Thoracic aorta (tissue), 2 donors: ENCODE measurements at places on chromosomes 3 and 15. TPM values are rescaled to one million over a fixed set of nuclear protein-coding genes. Genes with fewer than 3 reads are reported as not detected.

DNA sequence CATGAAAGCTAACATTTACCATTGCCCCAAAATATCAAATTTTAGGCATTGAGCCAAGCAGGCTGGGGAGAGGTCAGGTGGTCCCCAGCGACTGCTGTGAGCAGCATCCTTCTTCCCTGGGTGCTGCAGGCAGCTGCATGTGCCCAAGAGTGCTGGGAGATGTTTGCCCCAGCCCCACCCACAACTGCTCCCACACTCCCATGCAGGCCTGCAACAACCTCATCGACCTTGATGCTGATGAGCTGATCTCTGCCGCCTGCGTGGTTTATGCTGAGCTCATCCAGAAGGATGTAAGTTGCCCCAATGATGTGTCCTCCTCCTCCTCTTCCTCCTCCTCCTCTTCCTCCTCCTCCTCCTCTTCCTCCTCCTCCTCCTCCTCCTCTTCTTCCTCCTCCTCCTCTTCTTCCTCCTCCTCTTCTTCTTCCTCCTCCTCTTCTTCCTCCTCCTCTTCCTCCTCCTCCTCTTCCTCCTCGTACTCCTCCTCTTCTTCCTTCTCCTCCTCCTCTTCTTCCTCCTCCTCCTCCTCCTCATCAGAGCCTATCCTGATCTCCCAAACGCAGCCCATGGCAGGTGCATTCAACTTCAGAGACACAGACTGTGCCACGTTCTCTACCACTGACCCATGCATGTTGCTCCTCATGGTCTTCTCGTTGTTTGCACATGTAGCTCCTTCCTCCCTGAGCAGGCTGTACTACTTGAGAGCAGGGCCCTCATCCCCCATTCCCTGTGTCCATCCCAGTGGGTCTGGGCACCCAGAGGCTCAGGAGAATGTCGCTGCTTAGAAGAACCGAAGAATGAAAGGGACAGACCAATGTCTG lies 15.1 kb downstream of the TBC1D21 start:
- no peak for DNase-seq

GRCh38 chr3:101890716-101891115 lies 41.4 kb downstream of the NFKBIZ start:
- no peak for DNase-seq

GRCh38 chr3:176964661-176965060 lies 232.6 kb downstream of the TBL1XR1 start:
- DNase-seq: no peak

- no peak for DNase-seq
Measured at GRCh38 chr15:42240823-42241222, 32.2 kb upstream of the GANC start.

DNA sequence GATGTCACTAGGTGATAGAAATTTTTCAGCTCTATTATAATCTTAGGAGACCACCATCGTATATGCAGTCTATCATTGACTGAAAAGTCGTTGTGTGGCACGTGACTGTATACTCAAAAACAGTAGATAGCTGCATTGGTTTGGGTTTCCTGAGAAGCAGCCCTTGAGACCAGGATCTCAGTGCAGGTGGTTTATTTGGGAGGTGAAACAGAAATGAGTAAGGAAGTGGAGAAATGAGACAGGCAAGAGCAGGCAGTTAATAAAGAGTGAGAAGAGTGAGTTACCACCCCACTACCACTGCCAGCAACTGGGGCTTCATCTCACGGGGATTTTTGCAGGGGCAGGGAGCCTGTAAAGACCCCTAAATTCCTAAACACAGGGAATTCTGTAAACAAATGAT lies 221.0 kb downstream of the SHQ1 start:
- no peak for DNase-seq

DNA sequence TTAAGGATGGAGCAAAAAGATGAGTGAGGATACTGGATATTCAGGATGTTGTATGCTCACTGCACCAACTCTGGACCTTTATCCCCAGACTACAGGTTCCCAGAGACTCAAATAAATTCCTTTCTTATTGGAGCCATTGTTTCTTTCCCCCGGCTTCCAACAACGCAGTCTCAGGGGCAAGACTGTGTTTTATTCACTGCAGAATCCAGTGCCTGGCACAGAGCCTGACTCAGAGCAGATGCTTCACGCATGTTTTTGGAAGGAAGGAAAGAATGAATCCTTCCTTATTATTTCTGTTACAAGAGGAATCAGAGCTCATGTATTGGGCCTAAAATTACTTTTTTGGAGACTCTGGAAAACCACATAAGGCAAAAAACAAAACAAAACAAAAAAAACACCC lies 96.0 kb upstream of the VGLL4 start:
- DNase-seq: no peak

TEX55 gene
- total RNA-seq: not detected
